ENCODE measurements at places on chromosomes 12 and 14.

DNA sequence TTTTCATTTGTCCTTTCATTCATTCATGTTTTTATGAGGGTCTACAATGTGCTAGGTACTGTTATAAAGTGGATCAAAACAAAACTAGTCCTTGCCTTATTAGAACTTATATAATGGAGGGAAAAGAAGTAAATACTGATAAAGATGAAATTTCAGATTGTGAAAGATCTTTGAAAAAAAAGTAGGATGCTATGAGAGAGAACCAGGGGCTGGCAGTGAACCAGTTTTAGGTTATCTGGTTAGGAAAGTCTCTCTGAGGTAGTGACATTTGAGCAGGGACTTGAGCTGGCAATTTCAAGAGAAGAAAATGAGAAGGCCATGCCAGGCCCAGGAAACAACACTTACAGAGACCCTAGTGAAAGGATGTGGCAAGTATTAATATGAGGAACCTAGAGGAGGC lies 57.3 kb upstream of the E2F7 start:
- DNase-seq = no peak

DNA sequence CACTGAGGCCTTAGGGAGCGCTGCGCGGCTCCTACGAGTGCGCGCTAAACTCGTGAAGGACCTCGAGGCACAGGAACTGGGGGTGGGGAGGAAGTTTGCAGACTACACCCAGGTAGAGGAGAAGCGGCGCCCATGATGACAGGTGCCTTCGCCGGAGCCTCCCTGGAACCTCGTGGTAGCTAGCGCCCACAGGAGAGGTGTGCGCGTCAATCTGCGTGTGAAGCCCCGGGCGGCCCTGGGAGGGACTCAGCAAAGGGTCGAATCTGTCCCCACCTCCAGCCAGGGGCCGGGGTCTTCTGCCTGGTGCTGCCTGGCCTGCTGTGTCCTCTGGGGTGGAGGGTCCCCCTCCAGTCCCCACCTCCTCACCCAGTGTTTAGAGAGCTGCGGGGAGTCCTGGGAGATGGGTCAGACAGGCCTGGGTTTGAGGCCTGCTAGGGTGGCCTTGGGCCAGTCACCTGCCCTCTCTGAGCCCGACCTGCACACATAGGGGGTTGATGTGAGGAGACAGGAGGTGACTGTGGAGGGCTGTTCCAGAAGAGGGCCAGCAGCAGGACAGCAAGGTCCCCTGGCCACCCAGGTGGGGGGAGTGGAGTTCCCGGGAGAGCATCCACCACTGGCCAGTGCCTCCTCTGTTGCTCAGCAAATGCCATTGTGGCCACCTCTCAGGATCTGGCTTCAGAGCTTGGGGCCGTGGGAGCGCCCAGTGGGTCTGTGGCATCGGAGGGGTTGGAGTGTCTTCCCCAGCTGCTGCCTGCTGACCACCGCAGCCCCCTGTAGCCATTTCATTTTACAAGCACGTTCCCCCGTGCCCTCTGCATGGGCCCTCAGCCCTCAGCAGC lies 20.2 kb upstream of the KIF26A start:
- no peak for DNase-seq

DNA sequence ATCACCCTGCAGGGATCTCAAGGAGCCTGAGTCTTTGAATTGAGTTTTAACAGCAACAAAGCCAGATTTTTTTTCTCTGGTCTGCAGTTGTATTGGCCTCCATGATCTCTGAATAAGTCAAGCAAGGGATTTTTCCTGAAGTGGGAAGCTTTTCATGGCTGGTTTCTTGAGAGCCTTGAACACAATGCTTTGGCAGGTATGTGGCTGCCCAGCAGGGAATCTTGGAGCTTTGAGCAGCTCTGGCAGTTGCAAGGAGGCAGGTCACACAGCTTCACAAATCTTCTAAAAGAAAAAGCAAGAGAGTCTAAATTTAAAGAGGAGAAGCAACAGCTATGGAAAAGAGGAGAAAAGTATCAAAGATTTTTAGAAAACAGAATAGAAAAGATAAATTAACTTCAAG lies 60.1 kb downstream of the RPS29 start:
- DNase-seq = no peak

GRCh38 chr12:127559349-127560040 lies 707.5 kb upstream of the TMEM132C start:
- peak; percentile 35 for DNase-seq

- no peak for DNase-seq
These were observed 11.1 kb downstream of the KRT85 start for GRCh38 chr12:52356031-52356761.

DNA sequence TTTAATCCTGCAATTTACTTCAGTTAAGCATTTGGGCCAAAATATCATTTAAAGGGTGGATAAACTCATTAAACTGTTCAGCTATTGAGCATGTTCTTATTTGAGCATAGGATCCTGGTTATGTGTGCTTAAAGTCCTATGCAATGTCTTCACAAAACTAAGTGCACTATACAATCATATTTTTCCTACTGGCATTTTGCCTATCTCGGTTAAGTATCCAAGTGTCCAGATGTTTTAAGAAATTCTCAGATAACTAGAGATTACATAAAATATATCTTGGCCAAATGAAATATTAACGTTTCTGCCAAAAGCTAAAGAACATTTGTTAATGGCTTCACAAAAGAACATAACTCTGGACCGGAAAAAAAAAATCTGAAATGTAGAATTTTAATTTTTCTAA lies 250.8 kb upstream of the LRFN5 start:
- DNase-seq = no peak

- DNase-seq = no peak
These were observed 153.1 kb downstream of the TMEM117 start for GRCh38 chr12:43988838-43989560.

GRCh38 chr12:2415568-2415944 lies 362.8 kb downstream of the CACNA1C start:
- no peak for DNase-seq

- DNase-seq = no peak
These were observed 111.5 kb upstream of the PRICKLE1 start for GRCh38 chr12:42701084-42701483.

GRCh38 chr14:92470811-92471210 lies 42.8 kb upstream of the RIN3 start:
- no peak for DNase-seq

DNA sequence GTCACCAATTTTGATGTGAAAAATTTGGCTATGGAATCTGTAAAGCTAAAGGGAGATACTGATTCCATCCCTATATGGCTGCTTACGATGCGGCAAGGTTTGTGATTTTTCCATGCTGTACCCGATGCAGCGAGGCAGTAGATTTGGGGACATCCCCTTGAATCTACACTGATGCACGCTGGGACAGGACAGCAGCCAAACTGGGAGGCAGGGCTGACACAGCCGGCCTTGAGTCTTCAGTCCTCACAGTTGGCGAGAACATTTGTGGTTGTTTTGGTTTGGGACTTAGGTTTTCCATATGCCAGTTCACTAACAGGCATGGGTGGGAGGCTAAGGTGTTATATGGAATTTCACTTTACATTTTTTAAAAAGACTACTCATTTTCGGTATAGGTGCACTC lies 3.8 kb downstream of the GALNT16 start:
- DNase-seq = no peak

GRCh38 chr14:68655911-68656316 lies 137.0 kb downstream of the ZFP36L1 start:
- no peak for DNase-seq

- no peak for DNase-seq
These were observed 49.9 kb upstream of the TBX3 start for GRCh38 chr12:114733919-114734318.

- no peak for DNase-seq
These were observed 19.6 kb downstream of the SOX5 start for GRCh38 chr12:23929906-23930305.

DNA sequence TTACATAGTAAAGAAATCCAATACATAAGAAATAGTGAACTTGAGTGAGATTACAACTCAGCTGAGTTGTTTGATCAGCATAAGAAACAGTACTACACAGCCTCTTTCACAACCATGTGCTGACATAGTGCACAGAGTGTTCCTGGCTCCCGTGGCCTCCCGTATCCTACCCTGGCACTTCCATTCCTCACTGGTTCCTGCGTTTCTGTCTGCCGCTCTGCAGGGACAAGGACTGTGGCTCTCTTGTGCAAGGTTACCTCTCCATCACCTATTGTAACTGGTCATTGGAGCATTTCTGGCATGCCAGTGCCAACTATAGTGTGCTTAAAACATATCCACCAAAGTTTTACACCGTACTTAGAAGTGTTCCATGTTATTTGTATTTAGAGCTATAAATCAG lies 46.3 kb upstream of the PCED1B start:
- DNase-seq = no peak

Measured in stimulated activated CD4-positive, alpha-beta T cell treated with anti-CD3 and anti-CD28 coated beads, Interleukin-4, amount 100 ng/mL, for 4 hours (primary cell).